ENCODE measurements at places on chromosomes 1 and 21.

DNA sequence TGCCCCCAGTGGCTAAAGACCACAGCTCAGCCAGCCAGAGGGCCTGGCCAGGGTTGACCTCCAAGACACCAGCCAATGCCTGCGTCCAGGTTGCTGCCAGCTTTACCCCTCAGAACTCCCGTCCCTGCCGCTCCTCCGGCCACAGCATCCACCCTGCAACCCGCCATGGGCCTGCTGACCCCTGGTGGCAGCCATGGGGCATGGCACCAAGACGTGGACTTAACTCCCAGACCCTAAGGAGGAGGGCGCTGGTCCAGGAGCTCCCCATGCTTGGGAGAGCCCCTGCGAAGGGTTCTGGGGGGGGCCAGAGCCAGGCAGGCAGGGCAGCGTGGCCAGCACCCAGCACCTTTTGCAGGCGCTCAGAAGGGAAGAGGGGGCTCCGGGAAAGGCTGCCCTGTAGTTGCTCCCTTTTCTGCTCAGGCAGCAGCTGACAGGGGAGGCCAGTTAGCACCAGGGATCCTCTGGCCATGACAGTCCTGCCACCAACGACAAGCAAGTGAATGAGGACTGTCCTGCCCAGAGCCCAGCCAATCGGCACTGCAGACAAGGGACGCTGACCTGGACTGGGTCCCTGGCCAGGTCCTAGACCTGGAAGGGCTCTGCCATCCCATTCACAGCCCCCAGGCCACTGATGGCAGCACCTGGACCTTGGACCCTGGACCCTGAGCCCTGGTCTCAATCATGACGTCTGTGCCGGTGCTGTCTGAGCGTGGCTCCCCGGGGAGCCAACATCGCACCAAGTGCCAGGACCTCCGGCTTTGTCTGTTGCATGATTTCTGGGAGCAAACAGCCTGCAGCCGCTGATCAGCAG is 246.2 kb downstream of the NPHP4 start:
- peak; percentile 48 for DNase-seq

DNA sequence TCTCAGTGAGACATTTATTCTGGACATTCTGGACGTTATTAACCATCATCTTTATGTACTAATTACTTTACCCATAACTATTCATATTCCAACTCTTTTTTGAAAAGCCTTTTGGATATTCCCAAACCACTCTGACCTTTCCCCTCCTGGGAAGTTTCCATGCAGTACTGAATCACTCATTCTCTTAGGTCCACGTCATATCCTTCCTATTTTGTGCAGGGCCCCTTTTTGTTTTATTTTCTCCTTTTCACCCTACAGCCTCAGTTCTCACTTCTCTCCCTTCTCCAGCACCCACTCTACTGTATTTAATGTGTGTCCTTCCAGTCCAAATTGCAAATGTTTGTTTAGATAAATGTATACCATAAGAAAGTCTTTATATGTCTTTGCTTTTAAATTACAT is 16.4 kb upstream of the ATP1A1 start:
- DNase-seq: no peak

GRCh38 chr1:65440915-65441314 is 20.4 kb downstream of the LEPR start:
- no peak for DNase-seq

- no peak for DNase-seq
These were observed 24.4 kb upstream of the TENT5C start for GRCh38 chr1:117581391-117581943.

DNA sequence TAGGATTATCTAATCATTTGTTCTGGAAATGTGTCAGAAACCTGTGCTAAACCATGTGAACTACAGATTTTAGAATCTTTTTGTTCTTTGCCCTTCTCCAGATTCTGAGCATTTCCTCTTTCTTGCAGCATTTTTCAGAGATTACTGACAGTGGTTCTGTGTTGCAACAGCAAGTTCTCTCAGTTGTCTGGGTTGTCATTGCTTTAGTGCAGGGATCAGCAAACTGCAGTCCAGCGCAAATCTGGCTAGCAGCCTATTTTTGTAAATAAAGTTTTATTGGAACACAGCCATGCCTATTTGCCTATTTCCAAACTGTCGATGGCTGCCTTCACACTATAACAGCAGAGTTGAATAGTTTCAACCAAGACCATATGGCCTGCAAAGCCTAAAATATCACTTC is 66.3 kb upstream of the LRRC8D start:
- no peak for DNase-seq

GRCh38 chr1:47713975-47714767 is 276.3 kb downstream of the FOXD2 start:
- DNase-seq: no peak

DNA sequence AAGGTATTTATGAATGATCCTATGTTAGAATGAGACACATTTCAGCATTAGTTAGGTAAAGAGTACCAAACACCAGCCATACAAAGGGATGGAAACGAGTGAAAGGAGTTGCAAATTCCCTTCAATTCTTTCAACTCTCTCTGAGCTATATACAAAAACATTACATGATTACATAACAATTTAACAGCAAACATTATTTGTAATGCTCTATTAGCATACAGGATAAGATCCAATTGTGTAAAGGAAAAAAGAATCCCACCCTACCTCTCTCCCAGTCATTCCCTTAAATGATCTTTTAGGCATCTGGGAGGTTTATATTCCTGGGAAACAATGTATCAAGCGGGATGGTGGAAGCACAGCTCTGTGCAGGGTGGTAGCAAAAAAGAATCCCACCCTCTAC is 117.9 kb downstream of the RHOU start:
- DNase-seq: no peak

DNA sequence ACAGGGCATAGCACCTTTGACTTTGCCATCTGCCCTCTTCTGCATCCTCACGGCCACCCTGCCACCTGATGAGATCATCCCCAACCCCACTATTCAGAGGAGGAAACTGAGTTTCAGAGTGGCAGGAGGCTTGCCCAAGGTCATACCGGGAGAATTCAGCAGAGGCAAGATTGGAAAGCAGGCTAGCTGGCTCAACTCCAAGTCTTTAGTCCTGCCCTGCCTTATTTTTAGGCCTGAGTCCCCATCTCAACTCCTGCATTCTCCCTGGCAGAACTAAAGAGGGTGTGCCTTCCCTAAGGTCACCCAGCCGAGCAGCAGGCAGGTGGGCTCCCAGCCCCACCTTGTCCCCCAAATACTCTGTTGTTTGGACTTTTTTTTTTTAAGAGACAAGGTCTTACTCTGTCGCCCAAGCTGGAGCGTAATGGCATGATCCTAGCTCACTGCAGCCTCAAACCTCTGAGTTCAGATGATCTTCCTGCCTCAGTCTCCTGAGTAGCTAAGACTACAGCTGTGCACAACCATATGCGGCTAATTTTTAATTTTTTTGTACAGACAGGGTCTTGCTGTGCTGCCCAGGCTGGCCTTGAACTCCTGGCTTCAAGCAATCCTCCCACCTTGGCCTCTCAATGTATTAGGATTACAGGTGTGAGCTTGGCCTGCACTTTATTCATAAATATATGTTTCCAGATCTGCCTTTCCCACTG is 13.8 kb upstream of the FGR start:
- DNase-seq: no peak

DNA sequence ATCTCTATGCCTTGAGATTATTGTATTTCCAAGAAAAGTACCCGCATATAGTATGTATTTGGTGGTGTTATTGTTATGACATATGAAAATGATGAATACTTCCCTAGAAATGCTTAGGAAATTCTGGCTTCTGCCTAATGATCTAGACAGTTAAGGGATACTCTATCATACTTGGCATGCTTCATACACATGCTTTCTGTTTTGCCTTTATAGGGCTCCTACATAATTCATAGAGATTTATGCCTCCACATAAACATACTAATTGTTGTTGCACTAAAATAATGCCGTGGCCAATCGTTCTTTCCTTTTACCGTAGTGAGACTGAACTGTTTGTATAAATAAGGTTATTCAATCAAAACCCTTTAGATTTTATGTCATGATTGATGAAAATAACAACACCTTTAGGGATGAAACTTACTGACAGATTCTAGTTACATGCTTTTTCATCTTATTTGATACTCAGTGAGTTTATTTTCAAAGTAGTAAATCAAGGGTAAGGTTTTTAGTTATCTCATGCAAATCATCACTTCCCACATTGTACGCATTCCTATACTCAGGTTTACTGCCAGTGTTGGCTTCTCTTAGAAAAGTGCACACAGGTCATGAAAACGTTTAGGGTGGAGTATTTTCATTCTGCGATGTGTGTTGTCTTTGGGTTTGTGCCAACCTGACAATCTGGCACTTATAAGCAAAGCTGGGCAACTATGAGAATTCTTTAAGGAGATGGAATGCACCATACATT is 40.5 kb upstream of the SCYL3 start:
- DNase-seq: no peak

DNA sequence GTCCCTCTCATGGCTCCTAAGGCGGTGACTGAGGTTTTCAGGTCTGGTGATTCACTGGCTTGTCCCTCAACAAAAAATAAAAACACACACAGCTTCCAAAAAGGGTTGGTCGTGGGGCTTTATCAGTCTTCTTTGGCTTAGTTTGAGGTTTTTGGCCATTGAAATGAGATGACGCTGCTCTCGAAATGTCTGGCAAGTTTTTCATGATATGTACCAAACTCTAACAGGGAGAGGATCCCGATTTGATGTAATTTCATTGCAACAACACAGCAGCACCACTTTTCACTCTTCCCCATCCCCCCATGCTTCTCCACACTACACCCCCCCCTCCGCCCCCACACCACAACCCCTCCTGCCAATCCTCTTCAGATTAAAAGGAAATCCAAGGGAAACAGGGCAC is 187.1 kb upstream of the NFIA start:
- no peak for DNase-seq

DNA sequence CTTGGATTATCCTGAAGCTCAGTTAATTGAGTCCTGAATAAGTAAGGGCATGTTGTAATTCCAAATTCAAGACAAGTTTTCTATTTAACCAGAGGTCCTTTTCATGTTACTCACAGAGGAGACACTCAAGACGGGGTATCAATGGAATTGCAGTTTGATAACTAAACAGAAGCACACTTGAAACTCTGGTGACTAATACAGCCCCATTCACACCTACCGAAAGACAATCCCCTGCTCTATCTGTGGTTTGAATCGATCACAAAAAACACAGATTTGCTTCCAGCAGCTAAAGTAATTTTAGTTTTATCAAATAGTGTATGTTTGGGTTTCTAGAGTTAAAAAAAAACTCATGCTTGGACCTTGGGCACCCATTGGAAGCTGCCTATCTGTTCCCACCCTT is 60.4 kb downstream of the TEX35 start:
- DNase-seq: no peak

DNA sequence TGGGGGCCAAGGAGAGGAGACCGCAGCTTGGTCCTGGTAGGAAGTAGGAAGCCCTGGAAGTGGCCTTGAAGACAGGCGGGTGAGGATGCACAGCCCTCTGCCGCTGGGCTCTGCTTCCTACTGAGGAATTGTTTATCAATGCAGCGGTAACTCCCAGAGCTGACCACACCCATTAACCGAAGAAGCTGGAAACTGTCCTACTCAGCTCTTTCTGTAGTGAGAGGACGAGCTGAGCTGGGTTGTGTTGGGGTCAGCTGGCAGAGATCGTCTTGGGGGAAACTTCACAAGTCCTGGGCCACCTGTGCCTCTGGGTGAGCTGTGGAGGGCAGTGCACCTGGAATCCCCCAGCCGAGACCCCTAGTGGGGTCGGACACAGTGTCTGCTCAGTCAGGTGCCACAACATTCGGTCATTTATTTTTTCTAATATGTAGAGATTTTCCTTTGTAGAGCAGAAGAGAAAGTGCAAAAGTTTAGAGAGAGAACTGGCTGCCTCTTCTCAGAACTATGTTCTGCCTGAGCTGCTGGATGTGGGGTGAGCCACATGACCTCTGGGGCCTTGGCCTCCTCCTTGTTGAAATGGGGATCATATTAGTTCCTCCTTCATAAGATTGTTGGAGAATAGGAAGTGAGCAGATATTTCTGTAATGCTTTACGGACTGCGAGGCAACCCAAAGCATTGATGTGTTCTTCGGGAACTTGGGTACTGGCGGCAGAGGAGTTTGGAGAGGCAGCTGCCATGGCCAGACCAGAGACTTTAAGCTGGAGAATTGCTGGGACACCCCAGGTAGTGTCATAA is 3.6 kb downstream of the NECAP2 start:
- DNase-seq: no peak

GRCh38 chr1:10754568-10755329 is 41.7 kb downstream of the CASZ1 start:
- no peak for DNase-seq

- DNase-seq: no peak
These were observed 780.6 kb downstream of the BRINP3 start for GRCh38 chr1:189697113-189697512.

DNA sequence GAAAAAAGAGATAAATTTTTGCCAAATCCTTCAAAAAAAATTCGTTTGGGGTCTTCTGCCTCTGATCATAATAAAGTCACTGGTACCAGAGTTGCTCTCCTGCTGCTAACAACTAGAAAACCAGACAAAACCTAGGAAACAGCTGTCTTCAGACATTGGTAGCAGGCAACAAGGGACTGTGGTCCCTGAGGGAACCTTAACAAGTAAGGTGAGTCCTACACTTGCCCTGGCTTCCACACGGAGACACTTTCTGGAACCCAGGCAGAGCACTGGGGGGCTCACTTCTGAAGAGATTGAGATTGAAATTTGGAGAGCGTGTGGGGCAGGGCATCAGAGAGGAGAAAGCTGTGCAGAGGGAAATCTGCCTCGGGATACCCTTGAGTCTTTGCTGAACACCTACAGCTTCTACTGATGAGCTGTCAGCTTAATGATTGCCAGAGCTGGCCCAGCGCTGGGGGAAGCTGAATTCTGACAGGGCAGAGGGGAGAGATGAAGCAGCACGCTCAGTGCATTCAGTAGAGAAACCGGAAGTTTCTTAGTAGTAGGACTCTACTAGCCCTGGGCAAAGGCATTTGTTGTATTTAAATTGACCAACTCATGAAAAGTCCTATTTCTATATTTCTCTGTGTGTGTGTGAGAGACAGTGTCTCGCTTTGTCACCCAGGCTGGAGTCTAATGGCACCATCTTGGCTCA is 18.5 kb upstream of the FAM89A start:
- no peak for DNase-seq

GRCh38 chr1:153922076-153922971 is 448 bp downstream of the GATAD2B start:
- peak; percentile 68 for DNase-seq

- no peak for DNase-seq
These were observed 3.6 kb upstream of the ZDHHC18 start for GRCh38 chr1:26822737-26823395.

DNA sequence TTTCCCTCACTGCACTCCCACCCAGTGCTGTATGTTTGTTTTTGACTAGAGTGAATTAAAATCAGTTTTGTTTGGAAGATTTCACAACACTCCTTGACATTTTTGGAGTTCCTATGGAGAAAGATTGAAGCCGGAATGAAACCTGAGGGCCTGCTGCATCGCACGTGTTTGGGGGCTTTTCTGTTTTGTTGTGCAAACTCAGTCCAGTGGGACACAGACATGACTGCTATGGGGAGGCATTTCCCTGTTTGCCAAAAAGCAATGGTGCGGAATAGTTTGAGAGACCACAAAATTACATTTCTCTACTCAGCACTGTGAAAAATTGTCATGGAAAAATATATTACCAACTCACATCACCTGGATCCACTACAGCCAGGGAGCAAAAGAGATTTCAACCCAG is 43.8 kb upstream of the KCNE2 start:
- DNase-seq: no peak

Measured in stimulated activated CD4-positive, alpha-beta T cell treated with anti-CD3 and anti-CD28 coated beads, Interleukin-12 subunit alpha, Interleukin-12 subunit beta, amount 100 ng/mL, for 4 hours (primary cell).